ENCODE measurements at places on chromosomes 3 and 15. TPM values are rescaled to one million over a fixed set of nuclear protein-coding genes. Genes with fewer than 3 reads are reported as not detected.

Gene NECTIN3
- 52.5 TPM for total RNA-seq

GRCh38 chr15:89385596-89386331 is 51.1 kb upstream of the POLG start:
- DNase-seq: peak; percentile 96

DNA sequence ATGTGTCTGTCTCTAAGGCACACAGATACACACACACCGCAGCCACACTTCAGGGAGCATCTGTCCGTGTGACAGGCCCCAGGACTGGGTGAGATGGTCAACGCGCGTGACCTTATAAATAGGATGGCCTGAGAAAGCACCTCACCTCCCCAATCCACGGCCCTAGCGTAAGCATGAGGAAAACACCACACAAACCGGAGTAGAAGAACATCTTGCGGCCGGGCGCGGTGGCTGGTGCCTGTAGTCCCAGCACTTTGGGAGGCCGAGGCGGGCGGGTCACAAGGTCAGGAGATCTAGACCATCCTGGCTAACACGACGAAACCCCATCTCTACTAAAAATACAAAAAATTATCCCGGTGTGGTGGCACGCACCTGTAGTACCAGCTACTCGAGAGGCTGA is 1.6 kb downstream of the NIPA1 start:
- no peak for DNase-seq

GRCh38 chr3:155670335-155670734 is 74.5 kb downstream of the PLCH1 start:
- no peak for DNase-seq

GRCh38 chr15:28017423-28017924 is 81.6 kb downstream of the OCA2 start:
- DNase-seq: no peak

Gene EOMES
- total RNA-seq: not detected

- DNase-seq: no peak
Observed at GRCh38 chr15:40995656-40996055, 42.4 kb downstream of the CHAC1 start.
